ENCODE measurements at places on chromosomes 5 and 9.
A peak's percentile ranks its signal among the peaks of the same experiment; 100 is the strongest.

DNA sequence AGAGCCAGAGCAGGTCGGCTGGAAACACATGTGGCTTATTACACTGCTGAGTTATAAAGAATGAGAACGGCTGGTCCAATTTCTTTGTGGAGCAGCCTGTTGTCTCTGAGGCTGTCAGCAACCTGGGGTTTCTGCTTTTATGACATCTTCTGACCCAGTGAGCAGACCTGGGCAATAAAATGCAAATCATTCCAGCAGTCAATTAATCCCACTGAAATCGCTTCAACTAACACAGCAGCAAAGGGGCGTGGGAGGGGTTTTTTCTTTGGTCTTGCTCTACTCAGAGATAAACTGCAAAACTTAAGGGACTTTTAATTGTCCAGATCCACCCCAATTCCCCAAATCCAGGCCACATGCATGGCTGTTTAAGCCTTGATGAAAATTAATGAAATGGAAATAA is 215.7 kb downstream of the SLIT3 start:
- no peak for DNase-seq

DNA sequence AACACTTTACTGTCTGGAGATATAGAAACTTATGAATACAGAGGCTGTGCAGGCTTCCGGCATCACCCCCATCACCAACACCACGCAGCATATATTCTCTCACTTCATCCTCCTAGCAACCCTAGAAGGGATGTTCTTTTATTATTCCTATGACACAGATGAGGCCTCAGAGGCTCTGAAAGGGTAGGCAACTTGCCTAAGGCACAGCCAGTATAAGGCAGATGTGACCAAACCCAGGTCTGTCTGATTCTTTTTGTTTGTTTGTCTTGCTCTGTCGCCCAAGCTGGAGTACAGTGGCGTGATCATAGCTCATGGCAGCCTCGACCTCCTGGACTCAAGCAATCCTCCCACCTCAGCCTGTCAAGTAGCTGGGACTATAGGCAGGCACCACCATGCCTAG is 22.8 kb upstream of the CORO2A start:
- no peak for DNase-seq

- no peak for DNase-seq
These were observed 11.7 kb downstream of the STX17 start for GRCh38 chr9:99918134-99918533.

DNA sequence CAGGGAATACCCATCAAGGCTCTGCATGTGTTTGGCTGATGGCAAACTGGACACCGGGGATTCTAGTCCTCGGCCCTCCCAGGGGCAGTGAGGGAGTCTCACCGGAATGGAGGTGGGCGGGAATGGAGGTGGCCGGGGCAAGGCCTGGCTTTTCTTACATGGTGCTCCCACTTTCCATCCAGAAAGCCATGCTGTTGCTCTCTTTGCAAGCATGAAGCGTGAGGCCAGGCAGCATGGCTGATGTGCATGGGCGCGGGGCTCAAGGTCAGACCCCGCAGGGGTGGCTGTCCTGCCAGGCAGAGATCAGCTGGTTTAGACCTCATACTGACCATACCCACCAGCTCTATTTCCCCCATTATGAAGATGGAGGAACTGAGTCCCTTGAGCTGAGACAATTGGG is 108.0 kb upstream of the PHYKPL start:
- no peak for DNase-seq

GRCh38 chr9:115032296-115032695 is 85.7 kb downstream of the TNC start:
- no peak for DNase-seq

- no peak for DNase-seq
These were observed 335.4 kb upstream of the MEF2C start for GRCh38 chr5:89218364-89218763.

DNA sequence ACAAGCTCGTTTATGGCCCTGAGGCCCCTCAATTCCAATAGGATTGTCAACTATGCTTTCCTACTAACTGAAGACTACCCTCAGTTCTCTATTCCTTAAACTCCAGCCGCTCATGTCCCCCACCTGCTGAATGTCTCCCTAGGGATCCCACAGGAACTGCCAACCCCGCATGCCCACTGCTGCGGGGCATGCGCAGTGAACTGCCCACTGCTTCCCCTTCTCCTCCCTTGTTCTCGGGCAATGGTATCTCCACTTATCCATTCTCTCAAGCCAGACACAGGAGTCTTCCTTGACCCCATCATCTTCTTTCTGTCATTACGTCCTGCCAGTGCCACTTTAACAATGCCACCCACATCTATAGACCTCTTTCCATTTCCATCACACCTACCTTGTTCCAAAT is 90.0 kb downstream of the FGF18 start:
- no peak for DNase-seq

- peak; percentile 78 for DNase-seq
These were observed 40.7 kb upstream of the ATP6V1G1 start for GRCh38 chr9:114546851-114547250.

GRCh38 chr9:21452681-21453080 is 12.4 kb downstream of the IFNA1 start:
- no peak for DNase-seq

GRCh38 chr5:158166424-158166823 is 307.5 kb upstream of the CLINT1 start:
- DNase-seq: no peak
